ENCODE measurements at places on chromosomes 5 and 9.

DNA sequence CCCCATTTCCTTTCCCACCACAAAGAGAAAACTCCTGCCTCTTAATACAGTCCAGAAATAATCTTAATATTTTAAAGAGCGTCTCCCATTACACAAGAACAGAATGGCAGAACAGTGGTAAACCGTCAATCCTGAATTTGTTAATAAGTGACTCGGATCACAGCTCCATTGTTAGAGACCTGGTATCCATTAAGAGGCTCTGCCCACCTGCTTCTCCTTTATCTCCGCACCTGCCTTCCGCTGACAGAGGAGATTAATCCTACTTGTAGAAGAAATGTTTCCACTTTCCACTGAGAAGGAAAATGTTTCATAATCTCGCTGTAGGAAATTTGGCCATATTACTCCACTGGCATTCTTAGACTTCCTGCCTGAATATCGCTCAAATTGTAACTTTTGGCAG, 1493.2 kb downstream of the MAT2B start:
- DNase-seq = no peak

DNA sequence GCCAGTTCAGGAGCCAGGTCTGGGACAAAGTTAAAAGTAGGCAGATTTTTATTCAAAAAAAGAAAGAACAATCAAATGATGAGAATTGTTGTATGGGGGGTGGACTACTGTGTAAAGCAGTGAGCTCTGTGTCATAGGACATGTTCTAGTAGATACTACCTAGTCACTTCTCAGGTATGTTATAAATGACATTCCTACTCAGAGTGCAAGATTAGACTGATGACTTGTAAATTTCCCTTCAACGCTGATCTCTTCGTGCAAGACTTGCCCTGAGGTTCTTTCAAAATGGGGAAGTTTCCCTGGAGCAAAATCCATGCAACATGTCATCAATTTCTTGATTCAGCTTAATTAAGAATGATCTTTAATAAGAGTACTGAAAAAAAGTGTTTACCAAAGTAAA, 175.1 kb downstream of the RORB start:
- DNase-seq = no peak

- peak; percentile 60 for DNase-seq
Observed at GRCh38 chr5:157596487-157596886, 20.9 kb upstream of the ADAM19 start.

GRCh38 chr5:39424736-39425637, at the start of gene DAB2:
TSS of gene DAB2 (minus strand) at chr5:39424980. CDS start at chr5:39394320, 30,660 bp downstream.
- peak; percentile 96 for DNase-seq

DNA sequence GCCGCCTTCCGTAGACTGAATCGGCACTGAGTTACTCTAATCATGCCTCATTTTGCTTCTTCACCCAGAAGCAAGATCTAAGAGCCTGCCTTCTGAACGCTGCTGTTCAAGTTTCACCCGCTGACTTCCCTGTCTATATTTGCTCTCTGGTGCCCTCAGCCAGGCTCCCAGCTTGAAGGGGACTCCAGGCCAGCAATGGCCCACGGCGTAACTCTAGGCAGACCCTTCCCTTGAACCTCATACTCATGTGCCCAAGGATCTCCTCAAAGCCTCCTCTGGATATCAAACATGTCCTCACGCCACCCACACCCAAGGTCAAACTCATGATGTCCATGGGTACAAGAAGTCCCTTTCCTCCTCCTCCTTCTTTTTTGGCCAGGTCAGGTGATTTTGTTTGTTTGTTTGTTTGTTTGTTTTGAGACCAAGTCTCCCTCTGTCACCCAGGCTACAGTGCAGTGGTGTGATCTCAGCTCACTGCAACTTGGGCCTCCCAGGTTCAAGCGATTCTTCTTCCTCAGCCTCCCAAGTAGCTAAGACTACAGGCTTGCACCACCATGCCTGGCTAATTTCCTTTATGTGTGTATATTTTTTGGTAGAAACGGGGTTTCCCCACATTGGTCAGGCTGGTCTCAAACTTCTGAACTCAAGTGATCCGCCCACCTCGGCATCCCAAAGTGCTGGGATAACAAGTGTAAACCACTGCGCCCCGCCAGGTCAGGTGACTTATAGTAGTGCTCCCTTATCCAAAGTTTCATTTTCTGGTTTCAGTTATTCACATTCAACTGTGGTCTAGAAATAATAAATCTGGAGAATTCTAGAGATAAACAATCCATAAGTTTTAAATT, 239.0 kb downstream of the SYK start:
- DNase-seq = no peak

- no peak for DNase-seq
Observed at GRCh38 chr5:169065400-169065799, 235.5 kb downstream of the SLIT3 start.

DNA sequence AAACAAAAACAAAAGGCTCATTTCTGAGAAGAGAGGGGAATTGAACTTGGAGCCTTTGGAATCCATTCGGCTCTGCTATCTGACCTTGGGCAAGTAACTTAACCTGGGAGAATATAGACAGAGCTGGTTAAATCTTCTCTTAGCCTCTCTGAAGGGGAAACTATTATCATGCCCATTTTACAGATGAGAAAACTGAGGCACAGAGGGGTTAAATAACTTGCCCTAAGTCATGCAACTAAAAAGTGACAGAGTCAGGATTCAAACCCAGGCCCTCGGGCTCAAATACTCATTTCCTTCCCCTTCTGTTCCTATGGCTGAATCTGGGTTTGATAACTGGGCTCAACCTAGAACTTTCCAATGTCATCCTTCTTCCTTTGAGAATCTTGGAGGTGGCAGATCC, 291.3 kb upstream of the MSX2 start:
- DNase-seq = no peak

DNA sequence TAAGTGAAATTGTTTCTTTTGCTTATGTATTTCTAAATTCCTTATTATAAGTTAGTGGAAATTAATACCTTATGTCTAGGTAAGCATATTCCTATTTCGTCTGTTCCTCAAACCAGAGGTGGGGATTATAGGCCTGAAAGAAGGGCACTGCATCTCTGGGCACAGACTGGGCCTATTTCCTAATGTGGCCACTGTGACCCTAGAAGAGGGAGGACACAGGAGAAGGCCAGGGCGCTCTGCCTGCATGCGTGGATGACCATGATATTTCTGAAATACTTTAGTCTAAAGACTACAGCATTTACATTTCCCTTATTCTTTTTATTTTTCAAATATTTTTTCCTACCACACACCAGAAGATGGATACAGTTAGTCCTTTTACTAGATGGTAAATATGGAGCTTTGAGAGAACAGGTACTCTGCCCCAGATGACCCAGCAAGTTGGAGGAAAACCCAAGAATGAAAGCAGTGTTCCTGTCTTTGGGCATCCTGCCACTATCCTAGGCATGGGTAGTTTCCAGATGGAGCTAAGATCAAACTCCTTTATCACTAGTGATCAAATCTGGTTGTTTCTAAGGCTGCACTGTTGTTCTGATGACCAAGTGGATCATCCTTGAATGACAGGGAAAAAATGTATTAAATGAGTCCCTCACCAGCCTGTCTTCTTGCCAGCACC, 27.8 kb downstream of the RUSC2 start:
- no peak for DNase-seq

DNA sequence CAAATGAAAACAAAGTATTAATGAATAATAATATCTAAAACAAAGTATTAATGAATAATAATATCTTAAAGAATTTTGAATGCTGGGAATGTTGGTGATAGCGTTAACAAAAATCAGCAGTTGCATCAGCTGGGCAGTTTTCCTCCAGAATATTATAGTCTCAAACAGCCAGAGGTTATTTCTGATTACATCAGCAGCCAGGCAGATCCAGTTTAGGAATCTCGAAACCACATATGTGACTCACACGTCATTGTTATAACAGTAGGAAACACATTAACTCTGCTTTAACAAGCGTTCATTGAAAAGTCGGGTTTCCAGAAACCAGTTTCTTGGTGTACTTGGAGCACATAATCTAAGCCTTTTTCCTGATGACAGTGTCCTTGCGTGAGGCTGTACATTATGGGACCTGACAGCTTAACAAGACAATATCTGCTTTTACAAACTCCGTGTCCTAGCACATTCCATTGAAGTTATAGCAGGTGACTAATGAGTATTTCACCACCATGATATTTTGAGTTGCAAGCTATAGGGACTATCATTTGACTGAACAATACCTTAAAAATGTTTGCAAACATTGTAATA, 559.5 kb upstream of the KLF4 start:
- peak; percentile 95 for DNase-seq

GRCh38 chr5:126492939-126493338, 69.7 kb downstream of the GRAMD2B start:
- DNase-seq = peak; percentile 44

DNA sequence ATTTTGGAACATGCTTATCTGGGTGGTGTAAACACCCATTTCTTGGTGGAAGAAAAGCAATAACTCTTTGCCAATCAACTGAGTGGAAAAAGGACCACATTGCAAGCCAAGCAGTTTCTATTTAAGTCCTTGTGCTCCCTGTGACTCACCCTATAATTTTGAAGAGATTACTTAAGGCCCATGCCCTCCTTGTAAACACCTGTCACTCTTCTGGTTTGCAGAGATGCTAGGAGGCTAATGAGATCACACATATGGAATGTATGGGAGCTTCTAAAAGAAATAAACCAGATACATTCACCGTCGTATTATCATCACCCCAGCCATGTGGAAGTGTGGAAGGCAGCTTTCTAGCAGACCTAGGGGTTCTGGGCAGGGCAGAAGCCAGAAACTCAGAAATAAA, 337.1 kb downstream of the GADD45G start:
- DNase-seq = peak; percentile 68

GRCh38 chr5:132363431-132364112, 5.9 kb upstream of the SLC22A5 start:
- peak; percentile 97 for DNase-seq

- DNase-seq = peak; percentile 23
Observed at GRCh38 chr9:127763918-127764384, 14.5 kb downstream of the SH2D3C start.

- DNase-seq = peak; percentile 20
Observed at GRCh38 chr9:20732118-20732517, 48.1 kb downstream of the FOCAD start.

- DNase-seq = no peak
Observed at GRCh38 chr5:9834871-9835770, 205.0 kb upstream of the TAS2R1 start.

DNA sequence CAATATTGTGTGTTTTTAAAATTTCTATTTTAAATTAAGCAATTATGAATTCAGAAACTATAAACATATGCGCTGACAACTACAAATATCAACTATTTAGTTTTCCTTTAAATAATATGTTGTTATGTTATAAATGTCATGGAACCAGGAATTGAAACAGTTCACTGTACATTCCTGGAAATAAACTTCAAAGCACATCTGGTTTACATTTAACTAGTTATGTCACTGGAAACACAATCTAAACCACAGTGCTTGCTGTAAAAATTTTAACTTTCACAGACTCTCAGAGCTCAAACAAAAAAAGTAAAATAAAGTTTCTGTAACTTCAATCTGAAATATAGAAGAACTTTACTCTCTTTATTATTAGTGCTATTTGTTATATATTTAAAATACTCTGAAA, 179.2 kb downstream of the FBN2 start:
- peak; percentile 53 for DNase-seq

DNA sequence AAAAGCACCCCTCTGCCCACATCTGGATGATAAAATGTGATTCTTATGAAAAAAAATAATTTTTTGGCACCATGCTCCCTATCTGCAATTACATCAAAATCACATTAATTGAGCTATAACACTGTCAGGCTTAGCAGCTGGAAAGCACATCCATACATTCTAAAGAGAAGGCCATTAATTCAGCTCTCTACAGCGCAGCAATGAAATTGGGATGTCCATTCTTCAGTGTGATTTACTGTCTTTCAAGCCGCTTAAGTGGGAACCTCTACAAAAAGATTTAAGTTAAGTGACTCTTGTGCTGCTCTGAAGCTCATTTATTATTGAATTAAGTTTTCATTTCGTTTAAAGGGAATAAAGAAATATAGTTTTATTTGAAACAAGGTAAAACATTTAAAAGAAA, 171.3 kb downstream of the EBF1 start:
- no peak for DNase-seq

DNA sequence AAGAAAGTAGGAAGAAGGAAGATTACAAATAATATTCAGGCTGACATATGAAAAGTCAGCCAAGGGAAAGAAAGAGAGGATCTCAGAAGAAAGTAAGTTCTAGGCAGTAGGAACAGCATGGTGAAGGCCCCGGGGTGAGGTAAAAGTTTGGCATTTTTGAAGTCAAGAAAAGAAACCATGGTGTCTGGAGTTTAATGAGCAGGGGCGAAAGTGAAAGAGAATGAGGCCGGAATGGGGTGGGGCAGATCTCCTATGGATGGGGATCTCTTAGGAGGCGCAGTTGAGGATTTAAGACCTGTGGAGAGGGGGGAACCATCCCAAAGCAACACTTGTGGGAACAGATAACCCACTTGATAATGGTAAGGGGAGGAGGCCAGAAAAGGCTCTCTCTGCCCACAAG, 42.3 kb upstream of the SMAD5 start:
- no peak for DNase-seq

DNA sequence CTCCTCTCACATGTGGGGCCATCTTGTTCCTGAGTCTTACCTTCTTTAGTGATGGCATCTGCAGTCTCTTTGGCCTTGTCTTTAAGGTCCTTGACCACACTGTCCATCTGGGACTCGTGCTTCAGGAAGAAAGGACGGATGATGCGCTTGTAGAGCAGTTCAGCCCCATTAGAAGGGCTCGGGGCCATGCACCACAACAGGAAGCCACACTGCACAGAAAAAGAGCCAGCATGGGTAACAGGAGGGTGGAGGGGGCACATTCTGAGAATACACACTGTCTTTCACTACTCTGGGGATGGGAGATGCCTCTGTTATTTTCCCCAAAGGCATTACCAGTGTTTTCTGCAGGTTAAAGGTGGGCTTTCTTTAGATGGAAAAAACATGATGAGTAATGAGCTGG, 25.9 kb downstream of the SRP19 start:
- DNase-seq = no peak

DNA sequence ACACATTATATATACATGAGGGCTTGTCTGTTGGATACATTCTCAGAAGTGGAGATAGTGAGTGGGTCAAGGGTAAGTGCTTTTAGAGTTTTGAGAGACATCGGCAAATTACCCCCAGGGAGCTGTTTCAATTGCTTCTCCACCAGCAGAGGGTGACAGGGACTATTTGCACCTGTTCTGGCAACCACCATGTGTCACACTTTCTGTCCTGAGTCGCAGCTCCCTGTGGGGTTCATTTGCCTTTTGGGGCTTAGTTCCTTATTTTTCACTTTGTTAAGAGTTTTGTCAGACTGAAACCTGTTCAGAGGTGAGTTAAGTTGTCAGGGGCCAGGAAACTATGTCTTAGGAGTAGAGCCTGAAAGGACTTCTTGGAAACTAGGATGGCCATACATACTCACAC, 20.1 kb upstream of the SLC36A1 start:
- no peak for DNase-seq

DNA sequence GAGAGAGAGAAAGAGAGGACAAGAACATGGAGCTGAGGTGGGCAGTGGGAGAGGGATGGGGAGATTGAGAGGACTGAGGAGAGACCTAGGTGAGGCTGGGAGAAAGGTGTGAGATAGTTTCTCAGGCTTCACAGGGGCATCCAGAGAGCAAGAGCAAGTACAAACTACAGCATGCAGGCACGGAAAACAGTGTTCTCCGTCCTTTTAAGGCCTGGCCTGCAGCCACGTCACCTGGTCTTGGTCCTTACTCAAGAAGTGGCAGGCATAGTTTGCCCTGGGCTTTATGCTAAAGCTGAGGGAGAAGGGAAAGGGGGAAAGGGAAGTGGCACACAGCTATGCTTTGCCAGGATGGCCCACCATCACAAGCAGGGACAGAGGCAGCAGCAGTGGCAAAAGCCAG, 65.7 kb downstream of the SIL1 start:
- no peak for DNase-seq

Data from fibroblast of mammary gland (primary cell).